ENCODE measurements at places on chromosomes 12 and 14. TPM values are rescaled to one million over a fixed set of nuclear protein-coding genes. Genes with fewer than 3 reads are reported as not detected.

The DYNLL1 gene
- 116 TPM for total RNA-seq

The CYP46A1 gene
- total RNA-seq: 0.50 TPM

The VRK1 gene
- 2.7 TPM for total RNA-seq

The CCDC196 gene
- total RNA-seq: not detected

The TPPP2 gene
- total RNA-seq: 0.90 TPM

The HOXC4 gene
- 2.4 TPM for total RNA-seq

The NGB gene
- total RNA-seq: not detected

The SELPLG gene
- total RNA-seq: 1.5 TPM

The INSM2 gene
- total RNA-seq: not detected

The NOVA1 gene
- total RNA-seq: 2.6 TPM

The YLPM1 gene
- total RNA-seq: 40.6 TPM

The KHNYN gene
- total RNA-seq: 44.2 TPM

The TMEM179 gene
- not detected for total RNA-seq

The NRXN3 gene
- 0.15 TPM for total RNA-seq

The INHBE gene
- 0.23 TPM for total RNA-seq

The ASCL1 gene
- total RNA-seq: not detected

The FGF23 gene
- total RNA-seq: not detected

The HOXC9 gene
- 6.4 TPM for total RNA-seq

The KLRD1 gene
- 0.59 TPM for total RNA-seq
